ENCODE measurements at places on chromosomes 1 and 21. TPM values are rescaled to one million over a fixed set of nuclear protein-coding genes. Genes with fewer than 3 reads are reported as not detected.

SLC19A2 gene
- 14.1 TPM for total RNA-seq

ATP1A2 gene
- total RNA-seq: 38.1 TPM

HMCN1 gene
- total RNA-seq: 16.7 TPM

CDK18 gene
- total RNA-seq: 3.7 TPM

NPL gene
- 47.5 TPM for total RNA-seq

NMNAT2 gene
- 0.52 TPM for total RNA-seq

Measured in skeletal muscle tissue (tissue), 5 donors.